ENCODE measurements at places on chromosomes 3 and 15.
A peak's percentile ranks its signal among the peaks of the same experiment; 100 is the strongest.

DNA sequence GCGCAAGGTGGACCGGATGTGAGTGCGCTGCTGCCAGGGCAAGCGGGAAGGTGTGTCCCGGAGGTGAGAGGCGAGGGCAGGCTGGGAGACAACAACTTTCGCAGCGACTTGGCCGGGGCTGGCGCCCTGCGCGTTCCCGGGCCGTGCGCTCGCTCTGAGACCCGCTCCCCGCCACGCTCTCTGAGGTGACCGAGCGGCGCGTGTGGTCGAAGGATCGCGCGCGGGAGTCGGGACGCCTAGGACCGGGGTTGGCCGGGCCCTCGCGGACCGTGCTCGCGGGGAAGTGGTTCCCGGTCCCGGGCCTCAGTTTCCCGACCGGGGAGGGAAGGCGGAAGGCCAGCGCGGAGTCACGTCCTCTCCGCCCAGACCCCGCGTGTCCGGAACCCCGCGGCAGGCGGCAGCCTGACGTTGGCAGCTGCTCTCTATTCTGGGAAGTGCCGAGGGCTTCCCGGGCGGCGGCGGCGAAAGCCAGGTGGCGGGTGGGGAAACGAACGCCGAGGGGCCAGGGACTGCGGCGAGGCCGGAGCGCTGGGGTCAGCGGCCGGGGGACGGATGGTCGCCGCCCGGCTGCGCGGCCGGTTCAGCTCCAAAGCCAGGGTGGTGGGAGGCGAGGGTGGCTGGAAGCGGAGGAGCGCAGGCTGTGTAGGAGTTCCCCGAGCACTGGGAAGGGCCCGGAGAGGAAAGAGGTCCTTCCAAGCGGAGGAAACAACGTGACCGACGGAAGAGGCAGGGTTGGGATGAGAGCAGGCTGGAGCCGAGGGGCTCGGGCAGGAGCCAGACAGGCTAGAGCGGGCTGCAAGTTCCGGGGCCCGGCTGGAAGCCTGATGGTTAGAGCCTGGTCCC, 1.0 kb upstream of the IGF2BP2 start:
- peak; percentile 57 for DNase-seq

GRCh38 chr3:151350656-151351055, 21.3 kb upstream of the P2RY13 start:
- no peak for DNase-seq

DNA sequence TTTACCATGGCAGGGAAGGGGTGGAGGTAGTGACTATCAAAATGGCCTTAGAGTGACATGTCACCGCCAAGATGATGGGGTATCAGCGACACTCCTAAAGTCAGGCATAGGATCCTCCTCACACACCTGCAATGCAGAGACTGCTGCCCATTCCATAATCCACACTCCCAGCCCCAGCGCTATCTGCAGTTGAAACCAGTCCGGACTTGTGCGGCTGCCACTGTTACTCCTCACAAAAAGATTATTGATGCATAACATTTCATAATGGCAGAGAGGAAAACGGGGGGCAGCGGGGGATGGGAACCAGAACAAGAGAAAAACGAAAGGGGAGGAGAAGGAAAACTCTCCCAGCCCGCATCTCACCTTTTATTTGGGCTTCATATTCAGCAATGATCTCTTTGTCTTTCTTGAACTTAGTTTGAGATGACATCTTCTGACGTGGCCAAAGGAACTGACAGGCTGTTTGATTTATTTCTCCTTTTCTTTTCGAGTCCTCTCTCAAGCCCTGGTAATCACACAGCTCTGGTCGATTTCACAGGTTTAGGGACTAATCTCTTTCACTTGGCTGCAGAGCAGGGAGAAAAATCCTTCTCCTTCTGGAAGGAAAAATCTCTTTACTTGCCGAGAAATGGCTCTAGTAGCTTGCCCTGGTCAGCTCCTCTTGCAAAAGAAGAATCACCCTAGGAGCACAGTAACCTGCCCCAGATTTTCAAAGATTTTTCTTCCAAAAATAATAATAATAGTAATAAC, 749 bp downstream of the SRGAP3 start:
- DNase-seq: no peak

GRCh38 chr15:59687836-59688235, 1.3 kb downstream of the BNIP2 start:
- DNase-seq: peak; percentile 43

DNA sequence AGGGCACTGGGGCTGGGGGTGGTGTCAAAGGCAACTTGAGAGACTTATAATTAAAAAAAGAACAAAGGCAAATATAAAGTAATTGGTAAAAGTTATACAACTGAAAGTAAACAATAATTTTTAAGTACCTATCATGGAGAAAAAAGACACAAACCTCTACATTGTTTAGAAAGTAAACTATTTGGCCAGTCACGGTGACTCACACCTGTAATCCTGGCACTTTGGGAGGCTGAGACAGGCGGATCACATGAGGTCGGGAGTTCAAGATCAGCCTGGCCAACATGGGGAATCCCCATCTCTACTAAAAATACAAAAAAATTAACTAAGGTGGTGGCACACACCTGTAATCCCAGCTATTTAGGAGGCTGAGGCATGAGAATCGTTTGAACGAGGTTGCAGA, 25.8 kb downstream of the RPSA start:
- DNase-seq: no peak

- no peak for DNase-seq
These were observed 50.3 kb upstream of the SELENOK start for GRCh38 chr3:53941950-53942349.

- DNase-seq: no peak
These were observed 112.5 kb upstream of the THBS1 start for GRCh38 chr15:39468331-39468730.

DNA sequence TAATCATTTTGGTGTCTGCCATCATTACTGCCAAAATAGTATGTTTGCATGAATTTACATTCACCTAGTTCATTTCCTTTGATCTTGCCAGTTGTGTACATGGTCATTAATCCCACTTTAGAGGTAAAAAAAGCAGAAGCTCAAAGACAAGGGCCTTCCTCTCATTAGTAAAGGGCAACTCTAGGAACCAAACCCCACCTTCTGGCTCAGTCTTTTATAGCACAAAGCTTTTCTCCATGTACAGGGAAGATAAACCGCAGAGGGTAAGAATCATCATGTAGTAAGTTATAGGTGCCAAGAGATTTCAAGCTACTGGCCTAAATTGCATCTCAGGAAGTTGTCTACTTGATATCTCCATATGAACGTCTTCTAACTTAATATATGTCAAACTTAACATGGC, 19.3 kb upstream of the SPG21 start:
- no peak for DNase-seq

DNA sequence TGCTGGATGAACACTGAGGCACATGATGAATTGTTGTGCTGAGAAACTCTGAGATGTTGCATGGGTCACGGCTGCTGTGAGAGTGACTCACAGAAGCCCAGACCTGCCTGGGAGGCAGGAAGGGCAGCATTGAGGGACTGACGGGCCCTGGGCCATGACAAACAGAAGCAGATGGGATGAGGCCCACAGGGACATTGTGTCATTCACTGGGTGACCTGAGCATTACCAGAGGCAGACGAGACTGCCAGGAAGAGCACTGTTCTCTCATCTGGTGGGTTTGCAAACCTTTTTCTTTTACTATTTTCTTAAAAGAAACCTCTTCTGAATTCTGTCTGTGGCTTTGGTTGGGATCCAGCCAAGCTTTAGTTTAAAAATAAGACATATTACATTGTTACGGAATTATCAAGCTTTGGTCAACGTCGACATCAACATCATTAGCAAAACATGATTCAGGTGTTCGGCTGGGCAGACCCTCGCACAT, 67.8 kb downstream of the BDH1 start:
- no peak for DNase-seq

DNA sequence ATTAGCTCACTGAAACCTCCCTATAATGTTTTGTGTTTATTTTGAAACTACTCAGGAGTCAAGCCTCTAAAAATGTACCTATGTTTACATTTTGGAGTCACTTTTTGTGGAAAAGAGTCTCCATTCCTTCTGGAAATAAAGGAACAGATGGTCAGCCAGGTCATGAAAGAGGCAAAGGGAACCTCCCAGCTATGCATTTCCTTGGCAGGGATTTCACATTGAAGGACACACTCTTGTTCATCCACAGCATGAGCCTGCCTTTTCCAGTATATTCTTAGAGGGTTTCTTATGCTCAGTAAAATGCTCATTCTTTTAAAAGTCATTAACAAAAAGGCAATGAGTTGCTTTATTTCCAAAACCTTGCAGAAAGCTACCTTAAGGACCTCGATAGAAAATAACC, 20.8 kb downstream of the STAC start:
- DNase-seq: no peak

- peak; percentile 21 for DNase-seq
These were observed 210.6 kb upstream of the ZPLD1 start for GRCh38 chr3:102224171-102224570.

- DNase-seq: no peak
These were observed 307.8 kb upstream of the ARRDC4 start for GRCh38 chr15:97652700-97653167.

All from activated CD4-positive, alpha-beta memory T cell treated with anti-CD3 and anti-CD28 coated beads for 36 hours (primary cell).